ENCODE measurements at places on chromosomes 5 and 9.

DNA sequence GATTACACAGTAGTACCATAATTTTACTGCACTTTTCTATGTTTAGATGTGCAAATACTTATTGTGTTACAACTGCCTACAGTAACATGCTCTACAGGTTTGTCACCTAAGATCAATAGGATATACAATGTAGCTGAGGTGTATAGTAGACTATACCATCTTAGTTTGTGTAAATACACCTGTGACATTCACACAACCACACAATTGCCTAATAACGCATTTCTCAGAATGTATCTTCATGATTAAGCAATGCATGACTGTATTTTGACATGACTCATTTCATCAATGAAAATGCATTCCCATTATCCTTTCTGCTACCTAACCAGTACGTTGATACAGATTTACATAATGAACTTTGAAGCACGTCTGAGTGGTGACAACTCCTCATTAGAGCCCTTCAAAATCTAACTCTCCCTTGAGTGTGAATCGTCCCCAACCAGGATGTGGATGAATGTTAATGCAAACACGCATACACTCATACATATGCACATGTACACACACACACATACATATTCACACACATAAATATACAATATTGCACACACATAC lies 28.4 kb downstream of the GZMK start:
- DNase-seq, result no peak

DNA sequence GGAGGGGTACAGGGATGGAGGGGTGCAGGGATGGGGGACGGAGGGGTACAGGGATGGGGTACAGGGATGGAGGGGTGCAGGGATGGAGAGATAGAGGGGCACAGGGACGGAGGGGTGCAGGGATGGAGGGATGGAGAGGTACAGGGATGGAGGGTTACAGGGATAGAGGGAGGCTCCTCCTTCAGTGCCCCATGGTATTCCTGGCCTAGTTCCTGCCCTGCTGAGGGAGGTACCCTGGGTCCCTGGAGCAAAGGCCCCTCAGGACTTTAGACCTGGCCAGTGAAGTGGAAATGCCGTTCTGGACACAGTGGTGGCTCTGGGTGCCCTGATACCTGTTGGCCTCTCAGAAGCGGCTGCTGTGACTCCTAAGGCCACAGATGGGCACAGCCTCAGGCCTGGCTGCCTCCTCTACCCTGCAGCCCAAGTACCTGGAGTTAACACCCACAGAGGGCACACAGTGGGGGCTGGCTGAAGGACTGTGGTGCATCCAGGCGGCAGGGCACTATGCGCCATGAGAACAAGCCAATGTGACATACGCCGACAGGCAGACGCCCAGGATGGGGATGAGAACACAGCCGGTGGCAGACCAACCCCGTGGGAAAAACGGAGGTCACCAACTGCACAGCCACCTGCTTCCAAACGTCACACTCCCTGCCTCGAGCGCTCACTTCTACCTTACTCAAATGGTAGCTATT lies 8.4 kb downstream of the PTGES2 start:
- DNase-seq, result no peak

- no peak for DNase-seq
Measured at GRCh38 chr5:158908425-158909220, 191.1 kb downstream of the EBF1 start.

- no peak for DNase-seq
Measured at GRCh38 chr9:129416821-129417539, 203.9 kb downstream of the C9orf50 start.

GRCh38 chr5:181043285-181044092 lies 3.4 kb downstream of the BTNL9 start:
- no peak for DNase-seq

- DNase-seq, result no peak
Measured at GRCh38 chr5:19099195-19099594, 888.8 kb downstream of the CDH18 start.

- peak; percentile 8 for DNase-seq
Measured at GRCh38 chr5:41270423-41271251, 57.3 kb upstream of the C6 start.

- no peak for DNase-seq
Measured at GRCh38 chr5:124951661-124952060, 205.2 kb upstream of the ZNF608 start.
